ENCODE measurements at places on chromosomes 6 and 20. TPM values are rescaled to one million over a fixed set of nuclear protein-coding genes. Genes with fewer than 3 reads are reported as not detected.

- no peak overlapping the region for H3K4me3 ChIP-seq
- H3K27ac ChIP-seq = no peak overlapping the region
- no peak for DNase-seq
Measured at GRCh38 chr20:22524393-22525015, 59.9 kb downstream of the FOXA2 start.

- H3K4me1 ChIP-seq = peaks cover 8% of the 10 kb centered on the region
- H3K4me3 ChIP-seq = no peak overlapping the region
- H3K27me3 ChIP-seq = no peaks in the 10 kb centered on the region
- H3K27ac ChIP-seq = no peak overlapping the region
- no peaks in the 10 kb centered on the region for H3K36me3 ChIP-seq
Measured at GRCh38 chr20:54305421-54305820, 97.5 kb downstream of the PFDN4 start.

DNA sequence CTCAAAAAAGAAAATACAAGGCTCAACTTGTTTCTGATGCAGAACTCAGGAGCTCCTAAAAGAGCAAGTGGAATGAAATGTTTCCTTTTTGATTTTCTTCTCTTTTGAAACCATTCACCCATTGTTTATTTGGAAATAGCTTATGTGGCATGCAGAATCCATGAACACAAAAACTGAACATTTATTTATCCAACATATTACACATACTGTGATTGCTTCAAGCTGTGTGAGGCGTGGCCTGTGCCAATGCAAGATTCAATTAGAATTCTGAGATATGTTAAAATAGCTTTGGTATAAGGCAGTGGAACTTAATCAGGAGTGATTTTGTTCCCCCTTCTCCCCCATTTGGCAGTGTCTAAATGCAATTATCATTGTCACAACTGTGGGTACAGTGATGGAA lies 45.9 kb upstream of the CARMIL1 start:
- no peak for DNase-seq
- H3K36me3 ChIP-seq = no peaks in the 10 kb centered on the region
- peaks cover 25% of the 10 kb centered on the region for H3K4me1 ChIP-seq
- H3K27ac ChIP-seq = no peak overlapping the region
- H3K4me3 ChIP-seq = no peak overlapping the region

- H3K36me3 ChIP-seq = peaks cover 45% of the 10 kb centered on the region
- no peaks in the 10 kb centered on the region for H3K27me3 ChIP-seq
- peaks cover 44% of the 10 kb centered on the region for H3K4me1 ChIP-seq
- peak; percentile 43 for DNase-seq
- H3K4me3 ChIP-seq = peak overlapping the region; percentile 62
- peak overlapping the region; percentile 69 for H3K27ac ChIP-seq
Measured at GRCh38 chr20:33684533-33685327, 1.5 kb downstream of the E2F1 start.

PBOV1 gene
- not detected for total RNA-seq

SLC12A5 gene
- total RNA-seq = 2.1 TPM

COL9A1 gene
- total RNA-seq = not detected

RAET1L gene
- 2.3 TPM for total RNA-seq

DNA sequence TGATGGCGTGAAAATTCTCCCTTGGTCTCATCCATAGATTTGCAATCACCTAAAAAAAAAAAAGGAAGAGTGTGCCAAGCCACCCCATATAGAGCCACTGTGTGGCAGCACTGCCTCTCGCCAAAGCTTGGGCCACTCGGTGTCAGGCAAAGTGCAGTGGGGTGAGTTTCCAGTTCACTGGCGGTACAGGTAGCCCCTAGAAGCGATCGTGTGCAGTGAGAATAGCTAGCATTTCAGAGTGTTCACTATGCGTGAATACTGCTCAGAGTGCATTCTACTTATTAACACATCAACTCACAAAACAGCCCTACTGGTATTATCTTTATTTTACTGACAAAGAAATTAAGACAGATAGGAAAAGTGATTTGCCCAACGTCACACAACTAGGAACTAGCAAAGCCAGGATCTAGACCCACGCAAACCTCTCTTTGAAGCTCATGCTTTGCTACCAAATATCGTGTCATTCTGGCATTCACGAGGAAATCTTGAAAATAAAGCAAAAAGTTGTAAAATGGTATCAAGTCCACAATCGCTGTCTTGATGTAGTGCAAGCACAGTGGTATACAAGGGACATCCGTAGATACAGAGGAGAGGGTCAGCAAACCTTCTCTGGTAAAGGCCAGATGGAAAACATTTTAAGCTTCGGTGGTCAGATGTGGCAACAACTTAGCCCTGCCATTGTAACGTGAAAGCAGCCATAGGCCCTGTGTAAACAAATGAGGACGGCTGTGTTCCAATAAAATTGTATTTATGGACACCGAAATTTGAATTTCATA lies 10.4 kb upstream of the GCNT2 start:
- DNase-seq = peak; percentile 62
- H3K36me3 ChIP-seq = no peaks in the 10 kb centered on the region
- peaks cover 18% of the 10 kb centered on the region for H3K4me1 ChIP-seq
- H3K27ac ChIP-seq = no peak overlapping the region
- H3K4me3 ChIP-seq = no peak overlapping the region

LY6G6C gene
- total RNA-seq = not detected

GRCh38 chr6:119497988-119498727 lies 148.6 kb upstream of the MAN1A1 start:
- H3K36me3 ChIP-seq = no peaks in the 10 kb centered on the region
- H3K27me3 ChIP-seq = no peaks in the 10 kb centered on the region
- H3K27ac ChIP-seq = no peak overlapping the region
- no peak overlapping the region for H3K4me3 ChIP-seq
- DNase-seq = no peak

- DNase-seq = no peak
- no peak overlapping the region for H3K27ac ChIP-seq
- H3K36me3 ChIP-seq = no peaks in the 10 kb centered on the region
- no peak overlapping the region for H3K4me3 ChIP-seq
Measured at GRCh38 chr6:91827151-91827550, 1240.3 kb upstream of the MAP3K7 start.

GRCh38 chr20:57210054-57210910 lies 56.2 kb downstream of the BMP7 start:
- H3K4me3 ChIP-seq = peak overlapping the region; percentile 7
- peak; percentile 80 for DNase-seq
- peaks cover 7% of the 10 kb centered on the region for H3K36me3 ChIP-seq
- H3K27ac ChIP-seq = peak overlapping the region; percentile 25
- peaks cover 40% of the 10 kb centered on the region for H3K4me1 ChIP-seq

GRCh38 chr6:70222439-70222749 lies 80.5 kb downstream of the COL9A1 start:
- H3K4me1 ChIP-seq = peaks cover 26% of the 10 kb centered on the region
- DNase-seq = no peak
- H3K36me3 ChIP-seq = no peaks in the 10 kb centered on the region

GRCh38 chr20:1805816-1806215 lies 89.4 kb upstream of the SIRPA start:
- no peaks in the 10 kb centered on the region for H3K27me3 ChIP-seq
- H3K27ac ChIP-seq = no peak overlapping the region
- no peaks in the 10 kb centered on the region for H3K36me3 ChIP-seq
- H3K4me3 ChIP-seq = no peak overlapping the region
- H3K4me1 ChIP-seq = peaks cover 42% of the 10 kb centered on the region

SASH1 gene
- 12.1 TPM for total RNA-seq

- H3K27ac ChIP-seq = no peak overlapping the region
- H3K27me3 ChIP-seq = no peaks in the 10 kb centered on the region
- DNase-seq = no peak
- H3K4me3 ChIP-seq = no peak overlapping the region
Measured at GRCh38 chr6:3421791-3422434, 34.9 kb downstream of the SLC22A23 start.

DNA sequence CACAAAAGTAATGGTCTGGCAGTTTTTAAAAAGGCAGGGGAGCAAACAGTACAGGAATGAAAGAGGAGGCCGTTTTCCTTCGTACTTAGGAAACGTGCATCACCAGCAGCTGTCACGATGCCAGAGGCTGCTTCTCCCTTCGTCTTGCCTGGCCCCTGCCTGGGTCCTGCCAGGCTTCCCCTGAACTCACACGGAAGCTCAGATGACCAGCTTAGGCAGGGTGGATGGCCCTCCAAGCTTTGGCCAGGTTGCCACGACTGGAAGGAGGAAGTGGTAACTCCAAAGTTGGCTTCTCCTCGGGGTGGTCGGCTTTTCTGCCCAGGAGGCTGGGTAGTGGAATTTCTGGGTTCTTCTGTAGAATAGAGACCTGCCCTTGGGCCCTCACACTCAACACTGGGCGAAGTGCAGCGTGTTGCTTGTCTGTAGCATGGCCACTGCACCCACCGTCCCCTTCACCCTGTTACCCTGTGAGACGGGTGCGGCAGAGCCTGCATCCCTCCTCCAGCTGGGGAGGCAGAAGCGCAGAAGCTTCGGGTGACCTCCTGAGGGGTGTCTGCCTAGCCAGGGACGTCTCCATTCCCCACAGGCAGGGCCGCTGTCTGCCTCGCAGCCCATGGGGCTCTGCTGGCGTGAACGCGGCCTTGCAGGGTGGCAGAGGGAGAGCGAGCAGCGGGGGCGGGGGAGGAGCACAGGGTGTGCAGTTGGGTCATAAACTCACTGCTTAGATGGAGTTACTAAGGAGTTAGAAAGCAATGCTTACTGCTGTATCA lies 18.4 kb upstream of the RBM38 start:
- H3K4me1 ChIP-seq = no peaks in the 10 kb centered on the region
- H3K27ac ChIP-seq = no peak overlapping the region
- peaks cover 69% of the 10 kb centered on the region for H3K36me3 ChIP-seq
- no peaks in the 10 kb centered on the region for H3K27me3 ChIP-seq
- DNase-seq = no peak

DNA sequence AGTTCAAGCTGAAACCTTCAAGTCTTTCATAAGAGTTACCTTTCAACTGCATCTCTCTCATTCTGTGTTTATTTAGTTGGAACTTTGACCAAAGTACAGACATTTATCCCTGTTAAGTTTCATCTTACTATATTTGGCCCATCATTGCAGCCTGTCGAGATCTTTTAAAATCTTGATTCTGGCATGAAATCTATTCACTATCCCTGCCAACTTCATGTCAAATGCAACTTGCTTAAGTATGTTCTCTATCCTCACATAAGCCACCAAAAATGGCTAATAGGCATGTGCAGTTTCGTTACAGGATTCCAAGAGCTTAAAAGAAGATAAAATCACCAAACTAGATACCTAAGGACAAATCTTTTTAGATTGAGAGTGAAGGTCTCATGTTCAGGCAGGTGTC lies 117.5 kb upstream of the KCNQ5 start:
- H3K36me3 ChIP-seq = no peaks in the 10 kb centered on the region
- H3K27ac ChIP-seq = no peak overlapping the region
- no peaks in the 10 kb centered on the region for H3K4me1 ChIP-seq
- no peaks in the 10 kb centered on the region for H3K27me3 ChIP-seq
- H3K4me3 ChIP-seq = no peak overlapping the region

DNA sequence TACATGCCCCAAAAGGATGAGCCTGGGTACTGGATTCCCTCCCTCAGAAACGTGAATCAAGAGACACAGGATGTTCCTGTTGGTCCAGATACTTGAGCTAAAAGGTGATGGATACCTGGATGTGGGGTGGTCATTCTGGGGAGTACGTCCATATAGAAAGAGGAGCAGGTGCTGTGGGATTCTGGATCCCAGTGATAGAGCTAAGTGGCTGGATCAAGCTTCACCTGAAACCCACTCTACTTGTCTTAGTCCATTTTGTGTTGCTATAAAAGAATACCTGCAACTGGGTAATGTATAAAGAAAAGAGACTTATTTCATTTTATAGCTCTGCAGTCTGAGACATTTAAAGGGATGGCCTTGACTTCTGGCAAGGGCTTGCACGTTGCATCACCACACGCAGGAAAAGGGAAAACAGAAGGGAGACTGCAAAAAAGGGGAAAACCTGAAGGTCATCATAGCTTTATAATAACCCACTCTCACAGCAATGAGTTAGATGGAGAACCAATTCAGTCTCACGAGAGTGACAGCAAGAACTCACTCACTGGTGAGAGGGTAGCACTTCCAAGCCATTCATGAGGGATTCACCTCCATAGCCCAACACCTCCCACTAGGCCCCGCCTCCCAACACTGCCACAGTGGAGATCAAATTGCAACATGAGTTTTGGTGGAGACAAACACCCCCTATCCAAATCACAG lies 31.2 kb downstream of the RIPOR3 start:
- peaks cover 39% of the 10 kb centered on the region for H3K36me3 ChIP-seq
- H3K4me1 ChIP-seq = peaks cover 62% of the 10 kb centered on the region
- H3K27me3 ChIP-seq = no peaks in the 10 kb centered on the region
- no peak for DNase-seq
- no peak overlapping the region for H3K4me3 ChIP-seq

DNA sequence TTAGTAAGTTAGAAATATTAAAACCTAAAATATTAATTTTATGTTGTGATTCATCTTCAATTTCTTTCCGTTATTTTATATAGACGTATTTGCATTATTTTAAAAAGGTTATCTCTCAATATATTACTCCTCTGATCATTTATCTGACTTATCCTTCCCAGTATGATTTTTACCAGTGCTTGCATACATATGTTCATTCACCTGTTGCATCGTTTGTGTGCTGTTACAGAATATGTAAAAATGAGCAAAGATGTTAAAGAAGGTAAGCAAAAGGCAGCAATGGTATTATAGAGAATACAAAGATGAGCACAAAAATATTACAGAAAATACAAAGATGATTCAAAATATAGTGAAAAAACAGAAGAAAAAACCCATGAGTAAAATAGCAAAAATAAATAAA lies 48.9 kb downstream of the SYCP2 start:
- DNase-seq = no peak
- no peaks in the 10 kb centered on the region for H3K4me1 ChIP-seq
- no peaks in the 10 kb centered on the region for H3K27me3 ChIP-seq

HS3ST5 gene
- total RNA-seq = 0.40 TPM

CTCFL gene
- not detected for total RNA-seq

GRCh38 chr20:57270204-57270984 lies 4.0 kb upstream of the BMP7 start:
- H3K36me3 ChIP-seq = no peaks in the 10 kb centered on the region
- no peak for DNase-seq
- H3K27me3 ChIP-seq = peaks cover 95% of the 10 kb centered on the region

- H3K4me1 ChIP-seq = peaks cover 9% of the 10 kb centered on the region
- no peaks in the 10 kb centered on the region for H3K36me3 ChIP-seq
- H3K27me3 ChIP-seq = peaks cover 81% of the 10 kb centered on the region
- no peak overlapping the region for H3K4me3 ChIP-seq
Measured at GRCh38 chr6:34020807-34021553, 124.9 kb downstream of the GRM4 start.

DNA sequence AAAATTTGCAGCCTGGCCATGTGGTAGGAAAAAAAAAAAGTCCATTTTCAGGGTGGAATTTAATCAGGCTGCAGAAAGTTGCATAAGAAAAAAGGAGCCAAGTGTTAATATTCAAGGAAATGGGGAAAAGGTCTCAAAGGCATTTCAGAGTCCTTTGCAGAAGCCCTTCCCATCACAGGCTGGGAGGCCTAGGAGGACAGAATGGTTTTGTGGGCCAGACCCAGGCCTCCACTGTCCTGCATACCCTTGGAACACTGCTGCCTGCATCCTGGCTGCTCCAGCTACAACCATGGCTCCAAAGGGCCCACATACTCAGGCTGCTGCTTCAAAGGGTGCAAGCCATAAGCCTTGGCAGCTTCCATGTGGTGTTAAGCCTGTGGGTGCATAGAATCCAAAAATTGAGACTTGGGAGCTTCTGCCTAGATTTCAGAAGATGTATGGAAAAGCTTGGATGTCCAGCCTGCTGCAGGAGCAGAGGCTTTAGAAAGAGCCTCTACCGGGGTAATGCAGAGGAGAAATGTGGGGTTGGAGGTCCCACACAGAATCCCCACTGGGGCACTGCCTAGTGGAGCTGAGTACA lies 239.0 kb upstream of the STXBP5 start:
- DNase-seq = no peak
- no peak overlapping the region for H3K27ac ChIP-seq
- no peaks in the 10 kb centered on the region for H3K36me3 ChIP-seq

- no peaks in the 10 kb centered on the region for H3K4me1 ChIP-seq
- no peaks in the 10 kb centered on the region for H3K27me3 ChIP-seq
- DNase-seq = no peak
- no peaks in the 10 kb centered on the region for H3K36me3 ChIP-seq
- H3K4me3 ChIP-seq = no peak overlapping the region
Measured at GRCh38 chr6:7016226-7016625, 91.5 kb upstream of the RREB1 start.

PDYN gene
- not detected for total RNA-seq

ANGPT4 gene
- not detected for total RNA-seq

Data from Calu3 (cell line).